ENCODE measurements at places on chromosomes 13 and 19.
A peak's percentile ranks its signal among the peaks of the same experiment; 100 is the strongest.

DNA sequence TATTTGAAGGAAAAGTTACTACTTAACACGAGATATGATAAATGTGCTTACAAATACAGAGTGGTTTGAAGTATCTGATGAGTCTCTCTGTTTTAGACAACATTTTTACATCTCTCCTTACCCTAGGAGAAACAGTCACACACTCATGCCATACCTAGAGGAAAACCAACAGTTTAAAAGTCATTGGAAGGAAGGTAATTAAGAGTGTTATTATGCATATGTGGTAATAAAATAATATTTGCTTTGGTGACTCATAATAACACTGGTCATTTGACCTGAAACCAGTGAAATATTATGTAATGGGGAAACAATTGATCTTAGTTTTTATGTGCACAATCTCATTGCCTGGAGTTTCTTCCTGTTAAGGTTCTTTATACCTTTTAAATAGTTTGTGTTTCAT, 136.9 kb upstream of the SOX21 start:
- no peak for DNase-seq

- no peak for DNase-seq
Observed at GRCh38 chr19:11495885-11496284, 9.8 kb downstream of the ZNF653 start.

DNA sequence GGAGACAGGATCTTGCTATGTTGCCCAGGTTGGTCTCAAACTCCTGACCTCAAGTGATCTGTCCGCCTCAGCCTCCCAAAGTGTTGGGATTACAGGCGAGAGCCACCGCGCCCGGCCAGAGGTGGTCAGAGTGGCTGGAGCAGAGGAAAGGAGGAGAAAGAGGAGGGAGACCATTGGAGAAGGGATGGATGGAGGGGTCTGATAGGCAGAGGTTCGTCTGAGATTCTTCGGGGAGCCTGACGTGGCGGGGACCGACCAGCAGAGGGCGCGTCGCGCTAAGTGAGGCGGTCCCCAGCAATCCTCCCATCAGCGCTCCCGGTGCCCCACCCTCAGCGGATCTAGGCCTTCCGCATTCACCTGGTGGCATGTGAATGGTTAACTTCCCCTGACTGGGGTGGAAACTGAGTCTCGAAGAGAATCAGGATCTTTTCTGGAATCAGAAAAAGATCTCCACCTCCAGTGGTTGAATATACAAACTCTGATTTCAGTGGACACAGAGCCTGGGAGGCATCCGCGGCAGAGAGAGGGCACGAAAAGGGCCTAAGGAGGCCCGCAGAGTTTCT, 8.8 kb downstream of the GTPBP3 start:
- DNase-seq = peak; percentile 49

GRCh38 chr13:33933810-33934209, 115.9 kb downstream of the RFC3 start:
- no peak for DNase-seq

GRCh38 chr19:18045307-18046050, 37.5 kb downstream of the ARRDC2 start:
- no peak for DNase-seq

Data from iris pigment epithelial cell (primary cell).